ENCODE measurements at places on chromosomes 4 and X.

GRCh38 chrX:101362116-101362515 is 13.6 kb upstream of the TIMM8A start:
- no peak for DNase-seq

GRCh38 chr4:74777531-74777930 is 16.8 kb downstream of the BTC start:
- DNase-seq: no peak

- no peak for DNase-seq
These were observed 32.1 kb downstream of the MAGEB17 start for GRCh38 chrX:16199343-16199742.

GRCh38 chr4:174873931-174874330 is 44.2 kb upstream of the ADAM29 start:
- no peak for DNase-seq

DNA sequence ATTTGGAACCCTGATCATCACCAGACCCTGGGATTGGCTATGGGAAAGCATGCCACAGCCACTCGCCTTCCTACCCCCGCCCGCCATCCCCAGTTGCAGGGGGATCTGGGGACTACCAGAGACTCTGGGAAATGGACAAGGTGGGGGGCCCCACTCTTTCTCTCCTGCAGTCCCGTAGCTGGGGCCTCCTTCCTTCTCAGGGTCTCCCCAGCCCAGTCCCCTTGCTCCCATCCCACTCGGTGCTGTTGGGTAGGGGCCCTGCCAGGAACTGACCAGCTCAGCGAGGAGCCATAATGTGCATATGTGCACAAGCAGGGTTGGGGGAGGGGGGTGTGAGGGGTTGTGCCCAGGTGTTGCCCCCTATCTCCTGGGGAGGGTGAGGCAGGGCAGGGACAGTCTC is 3.4 kb upstream of the USP11 start:
- no peak for DNase-seq

- DNase-seq: no peak
These were observed 18.4 kb downstream of the GUCY1A1 start for GRCh38 chr4:155684892-155685541.

DNA sequence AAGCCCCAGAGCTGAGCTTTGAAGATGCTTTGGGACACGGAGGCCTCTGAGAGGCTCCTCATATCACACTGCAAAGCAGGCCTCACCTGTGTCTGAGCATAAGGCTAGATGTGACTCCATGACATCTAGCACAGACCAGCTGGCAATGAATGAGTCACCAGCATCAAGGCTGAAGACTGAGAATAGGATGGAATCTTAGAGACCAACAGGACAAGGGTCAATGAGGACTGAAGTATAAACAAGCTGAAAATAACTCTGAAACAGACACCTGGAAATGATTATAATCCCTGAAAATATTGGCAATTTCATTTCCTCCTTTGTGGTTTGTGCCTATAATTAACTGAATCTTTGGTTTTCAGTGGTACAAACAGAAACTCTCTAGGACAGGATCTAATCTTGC is 87.1 kb upstream of the PRPS1 start:
- DNase-seq: no peak
